ENCODE measurements at places on chromosomes 2 and 18. TPM values are rescaled to one million over a fixed set of nuclear protein-coding genes. Genes with fewer than 3 reads are reported as not detected.

Gene SLC4A5
- total RNA-seq = 6.7 TPM

Gene FOXI3
- total RNA-seq = not detected

Gene SPAG16
- total RNA-seq = 9.8 TPM

Gene ANKRD30B
- total RNA-seq = not detected

Gene DNAH7
- 0.10 TPM for total RNA-seq

Gene KCNF1
- total RNA-seq = not detected

Gene SPDYA
- 12.4 TPM for total RNA-seq

Gene WNT10A
- total RNA-seq = 1.5 TPM

Gene CCDC68
- not detected for total RNA-seq

Gene LRRC30
- not detected for total RNA-seq

Gene PDE6D
- total RNA-seq = 11.5 TPM

Gene TACR1
- under 0.01 TPM for total RNA-seq

Gene WDR54
- total RNA-seq = 9.3 TPM

Gene HK2
- 8.3 TPM for total RNA-seq

Gene CEP68
- 27.4 TPM for total RNA-seq

Gene SH2D6
- 0.42 TPM for total RNA-seq

Gene NETO1
- 1.5 TPM for total RNA-seq

Gene CFAP53
- not detected for total RNA-seq

Gene CRYBA2
- total RNA-seq = not detected

Gene DBI
- total RNA-seq = 46.8 TPM

Gene ZNF804A
- 0.73 TPM for total RNA-seq

Gene STAT4
- total RNA-seq = 163 TPM

Gene PLEKHB2
- 105 TPM for total RNA-seq

Gene ICA1L
- total RNA-seq = 3.4 TPM

Gene MBP
- 80.7 TPM for total RNA-seq

Gene LAMA3
- under 0.01 TPM for total RNA-seq

Gene ARMC9
- total RNA-seq = 0.73 TPM

Gene NYAP2
- 0.10 TPM for total RNA-seq

Gene SERPINB4
- not detected for total RNA-seq

Gene PLCD4
- 0.21 TPM for total RNA-seq

Gene IRS1
- total RNA-seq = 2.3 TPM

Gene POTEI
- total RNA-seq = under 0.01 TPM

Gene IHH
- 0.10 TPM for total RNA-seq

Gene PRKAG3
- total RNA-seq = not detected

Gene SMAD2
- total RNA-seq = 106 TPM

Gene ERFE
- total RNA-seq = 0.10 TPM
